ENCODE measurements at places on chromosomes 16 and 17.

GRCh38 chr17:78888941-78889518 lies 14.0 kb downstream of the CEP295NL start:
- DNase-seq: peak; percentile 5

GRCh38 chr16:14215941-14216340 lies 144.8 kb downstream of the MRTFB start:
- DNase-seq: no peak

DNA sequence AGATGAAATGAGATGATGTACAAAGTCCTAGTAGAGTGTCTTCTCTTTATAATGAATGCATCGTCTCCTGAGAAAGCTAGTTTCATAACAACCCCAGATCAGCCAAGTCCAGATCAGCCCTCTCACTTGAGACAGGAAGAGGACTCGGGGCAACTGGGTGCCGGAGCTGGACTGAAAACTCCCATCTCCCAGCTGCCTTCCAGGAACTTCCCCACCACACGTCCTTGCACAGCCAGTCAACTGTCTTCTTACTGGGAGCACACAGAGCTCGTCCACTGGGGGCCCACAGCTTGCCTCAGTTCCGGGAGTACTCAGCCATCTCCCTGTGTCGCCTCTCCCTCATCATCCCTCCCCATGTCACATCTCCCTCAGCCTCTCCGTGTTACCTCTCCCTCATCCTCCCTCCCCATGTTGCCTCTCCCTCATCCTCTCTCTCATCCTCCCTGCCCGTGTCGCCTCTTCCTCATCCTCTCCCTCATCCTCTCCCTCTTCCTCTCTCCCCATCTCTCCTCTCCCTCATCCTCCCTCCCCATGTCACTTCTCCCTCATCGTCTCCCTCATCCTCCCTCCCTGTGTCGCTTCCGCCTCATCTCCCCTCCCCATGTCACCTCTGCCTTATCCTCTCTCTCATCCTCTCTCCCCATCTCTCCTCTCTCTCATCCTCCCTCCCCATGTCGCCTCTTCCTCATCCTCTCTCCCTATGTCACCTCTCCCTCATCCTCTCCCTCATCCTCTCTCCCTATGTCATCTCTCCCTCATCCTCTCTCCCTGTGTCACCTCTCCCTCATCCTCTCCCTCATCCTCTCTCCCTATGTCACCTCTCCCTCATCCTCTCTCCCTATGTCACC lies 22.4 kb upstream of the KCNH6 start:
- DNase-seq: no peak

- DNase-seq: no peak
These were observed at the start of gene SPDYE4 for GRCh38 chr17:8758137-8758596. Gene SPDYE4, minus strand, starts transcription at chr17:8758546. Its CDS starts 164 bp downstream, at chr17:8758382.

GRCh38 chr17:227946-228615 lies 46.6 kb upstream of the DOC2B start:
- DNase-seq: no peak

- DNase-seq: no peak
These were observed 41.9 kb downstream of the PIGL start for GRCh38 chr17:16258901-16259300.

DNA sequence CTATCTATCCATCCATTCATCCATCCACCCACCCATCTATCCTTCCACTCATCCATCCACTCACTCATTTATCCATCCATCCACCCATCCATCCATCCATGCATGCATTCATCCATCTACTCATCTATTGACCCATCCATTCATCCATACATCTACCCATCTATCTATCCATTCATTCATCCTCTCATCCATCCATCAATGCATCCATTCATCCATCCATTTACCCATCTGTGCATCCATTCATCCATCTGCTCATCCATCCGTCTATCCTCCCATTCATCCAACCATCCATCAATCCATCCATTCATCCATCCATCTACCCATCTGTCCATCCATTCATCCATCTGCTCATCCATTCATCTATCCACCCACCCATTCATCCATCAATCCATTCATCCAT lies 224.5 kb upstream of the MAF start:
- DNase-seq: no peak

DNA sequence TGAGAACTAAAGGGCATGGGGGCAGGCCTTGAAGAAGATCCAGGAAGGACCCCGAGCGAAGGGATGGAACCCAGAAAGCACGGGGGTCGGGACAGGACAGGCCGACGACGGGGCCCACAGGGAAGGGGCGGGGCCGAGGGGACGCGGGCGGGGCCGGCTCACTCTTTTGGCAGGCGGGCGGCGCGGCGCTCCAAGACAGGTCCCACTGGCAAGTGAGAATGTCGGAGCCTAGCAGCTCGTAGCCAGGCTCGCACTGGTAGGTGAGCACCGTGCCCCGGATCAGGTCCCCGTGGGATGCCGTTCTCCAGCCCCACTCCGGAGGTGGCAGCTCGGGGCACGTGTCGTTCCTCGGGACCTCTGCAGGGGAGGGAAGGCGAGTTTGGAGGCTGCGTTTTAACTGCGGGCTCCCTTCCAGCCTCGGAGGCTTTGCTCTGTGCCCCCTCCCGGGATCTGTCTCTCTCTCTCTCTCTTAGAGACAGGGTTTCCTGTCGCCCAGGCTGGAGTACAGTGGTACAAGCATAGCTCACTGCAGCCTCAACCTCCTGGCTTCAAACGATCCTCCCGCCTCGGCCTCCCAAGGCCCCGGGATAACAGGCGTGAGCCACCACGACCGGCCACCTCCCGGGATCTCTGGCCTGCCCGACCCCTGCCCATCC lies 13.7 kb upstream of the CDIPT start:
- no peak for DNase-seq

- no peak for DNase-seq
These were observed 111.2 kb downstream of the SHISA9 start for GRCh38 chr16:13012601-13013000.

Data from NCI-H526 (cell line).